ENCODE measurements at places on chromosomes 5 and 9. TPM values are rescaled to one million over a fixed set of nuclear protein-coding genes. Genes with fewer than 3 reads are reported as not detected.

The CER1 gene
- not detected for total RNA-seq

The NOTCH1 gene
- 128 TPM for total RNA-seq

The RFESD gene
- total RNA-seq, result 5.1 TPM

The FOXD4 gene
- 0.10 TPM for total RNA-seq

The BSPRY gene
- total RNA-seq, result 0.60 TPM

The PCDHGB5 gene
- total RNA-seq, result 0.26 TPM

The NUP214 gene
- total RNA-seq, result 78.6 TPM

The SELENOP gene
- total RNA-seq, result 1.1 TPM

The CENPH gene
- total RNA-seq, result 44.2 TPM

The DMRT2 gene
- not detected for total RNA-seq

The CHSY3 gene
- not detected for total RNA-seq

The PCDHGA9 gene
- 0.16 TPM for total RNA-seq

The GFI1B gene
- total RNA-seq, result 0.16 TPM

The HAVCR1 gene
- total RNA-seq, result not detected

The FRRS1L gene
- not detected for total RNA-seq

The IFNA13 gene
- total RNA-seq, result not detected

The TAF11L5 gene
- total RNA-seq, result not detected

The PCDHB10 gene
- total RNA-seq, result not detected

The TMC1 gene
- not detected for total RNA-seq

The HTR1A gene
- total RNA-seq, result not detected

Measured in activated T-cell treated with anti-CD3 and anti-CD28 coated beads, Interleukin-2, amount 50 U/mL, for 4 hours (primary cell).